Stimulated activated CD8-positive, alpha-beta memory T cell treated with anti-CD3 and anti-CD28 coated beads, Interleukin-4, amount 100 ng/mL, for 1 hour (primary cell): ENCODE measurements at places on chromosomes 5 and 9.

- DNase-seq: no peak
Measured at GRCh38 chr5:76294573-76294972, 108.5 kb upstream of the IQGAP2 start.

- DNase-seq: no peak
Measured at GRCh38 chr5:8601831-8602354, 732.9 kb downstream of the MTRR start.

DNA sequence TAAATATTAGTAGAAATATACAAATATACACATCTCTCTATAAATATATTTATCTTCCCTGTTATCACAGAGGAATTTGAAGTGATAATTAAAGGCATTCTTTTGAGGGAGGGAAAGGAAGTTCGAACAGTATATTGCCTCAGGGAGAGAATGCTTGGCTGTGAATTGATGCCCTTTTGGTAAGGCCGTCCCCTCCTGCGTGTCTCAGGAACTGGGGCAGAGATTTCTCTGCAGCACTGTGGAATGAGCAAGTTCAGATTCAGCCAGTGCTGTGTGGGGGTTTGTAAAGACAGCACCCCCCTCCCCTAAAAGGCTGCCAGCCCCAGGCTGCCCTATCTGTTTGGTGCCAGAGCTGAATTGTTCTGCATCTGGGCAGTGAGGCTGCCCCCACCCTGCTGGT, 42.0 kb downstream of the UBE2QL1 start:
- DNase-seq: no peak

DNA sequence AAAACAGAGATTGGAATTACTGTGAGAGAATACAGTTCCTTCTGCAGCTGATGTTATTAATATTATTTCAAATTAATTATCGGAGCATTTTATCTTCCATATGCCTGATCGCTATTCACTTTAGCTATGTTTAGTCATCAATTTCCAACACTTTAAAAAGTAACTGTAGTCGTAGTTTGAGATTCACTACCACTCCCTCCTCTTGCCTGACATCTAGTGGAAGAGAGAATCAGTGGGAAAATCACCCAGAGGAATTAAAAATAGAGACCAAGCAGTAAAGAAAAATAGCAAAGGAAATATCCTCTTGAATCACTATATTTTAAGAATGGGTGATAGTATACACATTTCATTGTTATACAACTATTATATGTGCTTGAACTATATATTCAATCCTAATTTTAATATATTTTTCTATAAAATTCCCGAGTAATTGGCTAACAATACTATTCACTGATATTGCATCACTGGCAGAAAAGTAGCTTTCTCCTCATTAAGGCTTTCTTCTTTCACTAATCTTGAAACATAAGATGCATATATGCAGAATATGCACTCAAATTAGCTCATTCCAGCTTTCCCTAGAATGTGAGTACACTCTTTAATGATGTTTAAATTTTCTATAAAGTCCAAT, 708.7 kb downstream of the CDH9 start:
- DNase-seq: no peak

- no peak for DNase-seq
Measured at GRCh38 chr5:61435368-61435767, 103.3 kb downstream of the ZSWIM6 start.

- no peak for DNase-seq
Measured at GRCh38 chr5:163604013-163604412, 98.6 kb downstream of the MAT2B start.

DNA sequence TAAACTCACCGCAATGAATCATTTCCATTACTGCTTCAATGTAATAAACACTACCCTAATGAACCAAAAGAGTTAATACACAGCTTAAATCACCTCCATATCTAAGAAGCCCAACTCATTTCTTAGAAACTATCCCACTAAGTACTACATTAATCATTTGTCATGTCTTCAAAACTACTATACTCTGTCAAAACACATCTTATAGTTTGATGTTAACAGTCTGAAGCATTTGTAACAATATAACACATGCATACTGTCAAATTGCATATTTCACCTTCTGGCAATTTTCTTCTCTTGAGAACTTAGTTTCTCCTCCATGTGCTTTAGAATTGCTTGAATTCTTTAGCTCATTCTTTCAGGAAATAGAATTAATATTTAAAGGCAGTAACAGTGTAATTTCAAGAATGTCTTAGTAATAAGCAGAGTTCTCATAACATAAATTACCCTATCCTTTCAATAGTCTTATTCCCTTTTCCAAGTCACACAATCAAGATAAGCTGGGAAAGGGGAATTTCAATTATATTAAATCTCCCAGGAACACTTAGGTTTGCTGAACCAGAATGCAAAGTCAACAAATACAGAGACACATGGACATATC, 199.7 kb downstream of the ATPSCKMT start:
- DNase-seq: no peak
